ENCODE measurements at places on chromosomes 11 and 22. TPM values are rescaled to one million over a fixed set of nuclear protein-coding genes. Genes with fewer than 3 reads are reported as not detected.

Gene OR5B21
- total RNA-seq: 0.90 TPM

Gene SLC35F2
- total RNA-seq: 7.1 TPM

Gene MYEOV
- total RNA-seq: 0.98 TPM

GRCh38 chr11:2789331-2789730 lies 89.5 kb upstream of the KCNQ1OT1 start:
- no peak for DNase-seq

- DNase-seq: no peak
Measured at GRCh38 chr11:86769219-86769618, 31.1 kb upstream of the PRSS23 start.

- DNase-seq: no peak
Measured at GRCh38 chr22:42868751-42869251, 11.7 kb upstream of the ARFGAP3 start.
